ENCODE measurements at places on chromosomes 6 and 20.

- peak; percentile 68 for DNase-seq
These were observed 3.1 kb downstream of the MAP1LC3A start for GRCh38 chr20:34561661-34562060.

DNA sequence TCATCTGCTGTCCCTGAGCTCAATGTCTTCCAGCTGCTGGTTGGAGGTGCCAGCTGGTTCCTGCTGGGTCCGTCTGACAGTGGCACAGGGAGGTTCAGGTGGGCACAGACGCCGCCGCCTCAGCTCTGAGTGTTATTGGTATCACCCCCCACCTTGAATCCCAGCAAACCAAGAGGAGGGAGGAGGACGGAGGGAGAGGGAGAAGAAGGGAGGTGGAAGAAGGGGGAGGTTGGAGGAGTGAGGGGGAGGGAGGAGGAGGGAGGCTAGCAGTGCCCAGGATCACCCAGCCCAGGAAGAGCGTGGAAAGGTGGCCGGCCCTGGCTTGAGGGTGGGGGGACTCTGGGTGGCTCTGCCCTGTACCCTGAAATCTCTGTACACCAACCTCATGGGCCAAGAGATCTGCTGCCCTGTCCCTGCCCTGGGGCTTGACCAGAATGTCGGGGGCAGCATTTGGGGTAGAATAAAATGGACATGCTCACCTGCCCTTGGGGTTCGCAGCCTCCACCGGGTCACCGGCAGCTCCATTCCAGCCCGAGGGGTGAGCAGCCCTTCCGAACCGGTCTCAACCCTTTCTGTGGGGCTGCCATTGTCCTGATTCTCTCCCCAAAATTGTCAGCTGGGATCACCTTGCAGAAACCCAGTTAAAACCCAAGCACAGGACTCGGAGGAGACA lies 17.1 kb downstream of the NTSR1 start:
- DNase-seq: no peak

DNA sequence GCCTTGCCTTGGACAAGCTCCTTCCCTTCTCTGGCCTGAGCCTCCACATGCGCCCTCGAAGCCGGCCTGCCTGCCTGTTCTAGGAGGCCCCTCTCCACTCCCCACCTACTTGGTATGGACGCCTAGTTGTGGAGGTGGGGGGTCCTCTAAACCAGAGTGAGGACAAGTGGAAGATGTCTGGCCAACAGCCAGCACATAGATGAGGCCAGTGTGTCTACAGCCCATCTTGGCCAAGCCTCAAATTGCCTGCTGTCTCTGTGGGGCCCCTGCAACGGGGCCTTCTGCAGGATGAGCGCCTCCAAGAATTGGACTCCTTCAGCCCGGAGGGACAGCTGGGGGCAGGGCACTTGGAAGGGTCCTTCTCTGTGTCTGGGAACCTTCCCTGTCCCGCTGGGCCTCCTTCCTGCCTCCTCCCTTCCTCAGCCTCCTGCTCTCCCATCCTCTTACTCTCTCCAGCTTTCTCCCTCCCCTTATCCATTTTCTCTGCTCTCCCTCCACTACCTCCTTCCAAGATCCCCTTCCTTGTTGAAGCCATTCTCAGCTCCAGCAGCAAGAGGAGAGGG lies 1.6 kb downstream of the MDFI start:
- DNase-seq: no peak

DNA sequence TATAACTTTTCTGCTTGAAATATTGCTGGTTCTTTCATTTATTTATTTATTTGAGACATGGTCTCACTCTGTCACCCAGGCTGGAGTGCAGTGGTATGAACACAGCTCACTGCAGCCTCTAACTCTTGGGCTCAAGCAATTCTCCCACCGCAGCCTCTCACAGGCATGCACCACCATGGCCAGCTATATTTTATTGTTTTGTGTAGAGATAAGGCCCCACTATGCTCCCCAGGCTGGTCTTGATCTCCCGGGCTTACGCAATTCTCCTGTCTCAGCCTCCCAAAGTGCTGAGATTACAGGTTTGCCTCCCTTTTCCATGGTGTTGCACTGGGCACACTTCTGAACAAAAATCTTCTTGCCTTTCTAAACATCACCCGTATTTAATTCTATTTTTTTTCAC lies 39.1 kb upstream of the RNGTT start:
- DNase-seq: no peak

GRCh38 chr6:161346717-161347116 lies 72.9 kb upstream of the AGPAT4 start:
- no peak for DNase-seq

DNA sequence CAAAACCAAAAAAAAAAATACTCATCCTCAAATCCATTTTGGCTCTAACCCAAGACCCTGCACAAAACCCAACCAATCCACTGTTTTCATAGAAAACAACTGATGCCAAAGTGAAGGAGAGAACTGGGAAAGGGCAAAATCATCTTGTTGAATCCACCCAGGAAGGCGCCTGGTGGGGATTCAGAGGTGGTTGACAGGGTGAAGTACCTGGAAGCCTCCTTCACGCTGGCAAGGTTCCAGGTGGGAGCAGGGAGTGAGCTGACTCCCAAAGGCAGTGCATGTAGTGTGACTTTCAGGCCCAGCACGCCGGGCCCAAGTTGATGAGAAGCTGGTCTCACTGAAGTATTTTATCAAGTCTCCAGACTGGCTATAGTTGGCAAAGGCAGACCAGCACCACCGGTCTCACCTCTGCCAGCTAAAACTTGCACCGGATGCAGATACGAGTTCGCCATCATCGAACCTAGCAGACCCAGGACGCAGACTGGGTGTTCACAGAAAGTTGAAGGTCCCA lies 16.5 kb downstream of the PPP1R10 start:
- no peak for DNase-seq

GRCh38 chr6:165557674-165558073 lies 105.4 kb downstream of the PDE10A start:
- no peak for DNase-seq

DNA sequence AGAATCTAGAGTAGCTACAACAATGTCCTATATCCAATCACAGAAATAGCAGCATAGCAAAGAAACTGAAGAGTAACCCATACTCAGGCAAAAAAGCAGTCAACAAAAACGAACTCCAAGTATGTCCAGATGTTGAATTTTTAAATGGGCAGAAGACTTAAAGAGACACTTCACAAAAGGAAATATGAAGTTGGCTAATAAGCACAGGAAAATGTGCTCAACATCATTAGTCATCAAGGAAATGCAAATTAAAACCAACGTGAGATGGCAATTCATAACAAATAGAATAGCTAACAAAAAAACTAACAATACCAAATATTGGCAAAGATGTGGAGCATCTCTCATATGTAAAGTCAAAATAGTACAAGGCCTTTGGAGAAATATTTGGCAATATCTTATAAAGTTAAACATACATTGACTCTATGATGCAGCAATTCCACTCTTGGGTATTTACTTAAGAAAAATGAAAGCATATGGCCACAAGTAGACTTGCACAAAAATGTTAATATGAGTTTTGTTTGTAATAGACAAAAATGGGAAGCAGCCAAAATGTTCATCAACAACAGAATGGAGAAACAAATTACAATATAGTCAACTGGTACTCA lies 37.7 kb downstream of the FRK start:
- no peak for DNase-seq

- no peak for DNase-seq
These were observed 40.4 kb upstream of the TINAG start for GRCh38 chr6:54267798-54268197.

DNA sequence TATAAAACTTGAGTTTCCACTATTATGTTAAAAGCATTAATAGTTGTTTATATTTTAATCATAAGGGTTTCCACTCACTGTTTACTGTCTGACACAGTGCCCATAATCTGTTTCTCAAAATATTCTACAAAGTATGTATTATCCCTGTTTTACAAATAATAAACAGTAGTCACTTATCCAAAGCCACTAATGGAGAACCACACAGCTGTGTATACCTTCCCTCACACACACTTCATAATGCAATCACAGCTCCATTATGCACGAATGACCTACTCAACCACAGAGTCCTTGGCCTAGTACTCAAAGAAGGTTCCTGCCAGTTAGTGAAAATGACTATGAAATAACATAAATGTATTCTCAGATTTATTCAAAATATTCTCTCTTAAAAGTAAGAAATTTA lies 103.1 kb downstream of the EPB41L2 start:
- no peak for DNase-seq

GRCh38 chr20:21189761-21190523 lies 64.1 kb downstream of the KIZ start:
- DNase-seq: no peak

GRCh38 chr20:48600470-48600945 lies 227.3 kb downstream of the PREX1 start:
- no peak for DNase-seq

- DNase-seq: no peak
These were observed 288.4 kb upstream of the JARID2 start for GRCh38 chr6:14957355-14958059.

- DNase-seq: no peak
These were observed 35.1 kb upstream of the HMGA1 start for GRCh38 chr6:34201455-34202107.

GRCh38 chr20:39152126-39152525 lies 190.0 kb downstream of the DHX35 start:
- DNase-seq: no peak

DNA sequence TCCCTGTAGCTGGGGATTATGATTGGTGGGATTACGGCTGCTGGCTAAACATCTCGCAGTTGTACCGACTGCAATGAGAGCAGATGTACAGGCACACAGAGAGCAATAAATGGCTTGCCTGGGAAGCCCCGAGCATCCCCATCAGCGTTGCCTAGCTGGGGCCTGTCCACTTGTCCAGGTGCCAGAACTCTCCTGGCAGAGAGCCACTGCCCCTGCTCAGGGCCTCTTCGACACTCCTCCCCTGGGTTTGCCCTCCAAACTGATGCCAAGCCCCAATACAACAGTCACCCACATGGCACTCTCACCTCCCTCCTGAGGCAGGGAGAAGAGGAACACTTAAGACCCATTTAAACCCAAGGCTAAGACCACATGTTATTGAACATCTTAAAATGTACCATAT lies 715.1 kb downstream of the PTPRT start:
- no peak for DNase-seq

GRCh38 chr6:90572856-90573255 lies 14.0 kb downstream of the MAP3K7 start:
- DNase-seq: no peak

- no peak for DNase-seq
These were observed 52.9 kb upstream of the AKAP12 start for GRCh38 chr6:151186804-151187330.

GRCh38 chr6:137926207-137926731 lies 59.2 kb downstream of the TNFAIP3 start:
- DNase-seq: no peak

GRCh38 chr20:22374066-22374465 lies 210.3 kb downstream of the FOXA2 start:
- no peak for DNase-seq

DNA sequence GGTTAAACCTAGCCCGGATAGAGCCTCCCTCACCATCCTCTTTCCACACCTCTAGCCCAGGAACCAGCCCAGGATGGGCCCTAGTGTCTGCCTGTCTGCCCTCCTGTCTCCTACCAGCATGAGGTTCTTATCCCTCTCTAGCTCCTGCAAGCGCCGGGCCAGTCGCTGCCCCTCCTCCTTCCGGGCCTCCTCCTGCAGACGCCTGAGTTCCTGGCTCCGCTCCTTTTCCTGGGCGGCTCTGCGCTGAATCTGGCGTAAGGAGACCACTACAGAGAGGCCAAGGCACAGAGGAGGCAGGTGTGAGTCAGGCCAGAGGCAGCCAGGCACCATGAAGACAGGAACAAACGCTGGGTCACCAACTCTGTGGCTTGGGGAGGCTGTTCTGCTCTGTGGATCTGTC lies 4.3 kb upstream of the PSORS1C2 start:
- DNase-seq: no peak

DNA sequence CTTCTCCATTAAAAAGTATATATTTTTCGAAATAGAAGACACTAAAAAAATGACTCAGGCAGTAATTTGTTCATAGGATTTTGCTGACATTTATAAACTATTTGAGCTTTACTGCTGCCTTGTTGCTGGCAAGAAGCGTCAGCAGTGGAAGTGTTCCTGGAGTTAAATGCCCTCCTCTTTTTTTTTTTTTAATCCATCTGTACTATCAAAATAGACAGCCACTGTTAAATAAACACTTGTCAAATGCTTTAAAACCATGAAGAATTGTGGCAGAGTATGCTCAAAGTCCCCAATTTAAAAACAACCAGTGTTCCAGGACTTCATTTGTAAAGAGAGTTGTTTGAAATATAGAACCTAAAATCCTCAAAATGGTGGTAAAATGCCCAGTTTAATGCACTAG lies 253.8 kb downstream of the NKAIN2 start:
- DNase-seq: no peak

DNA sequence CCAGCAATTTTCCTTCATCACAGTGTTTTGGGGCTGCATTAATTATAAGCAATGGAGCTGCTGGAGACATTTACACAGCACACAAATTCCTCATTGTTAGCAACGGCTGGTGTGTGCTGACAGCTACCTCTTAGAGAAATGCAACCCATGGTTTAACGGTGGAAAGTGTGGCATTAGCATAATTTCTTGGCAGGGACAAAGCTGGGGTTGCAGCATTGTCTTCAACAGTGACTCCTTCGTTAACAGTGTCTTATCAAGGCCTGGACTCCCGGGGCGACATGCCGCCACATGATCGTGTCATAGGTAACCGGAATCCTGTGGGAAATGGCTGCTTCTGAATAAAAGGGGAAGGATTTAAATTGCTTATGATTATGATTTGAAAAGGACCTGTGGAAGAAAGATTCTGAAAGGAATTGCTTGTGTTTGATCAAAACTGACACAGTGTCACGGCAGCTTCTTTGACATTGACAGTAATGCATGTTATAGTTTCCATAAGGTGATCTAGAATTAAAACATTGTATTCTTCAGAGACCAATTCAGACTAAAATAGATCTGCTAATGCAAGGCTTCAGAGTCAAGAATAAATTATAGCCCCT lies 128.0 kb downstream of the UST start:
- no peak for DNase-seq

GRCh38 chr6:18031189-18031588 lies 43.8 kb upstream of the KIF13A start:
- no peak for DNase-seq

- no peak for DNase-seq
These were observed 536.7 kb upstream of the IMPG1 start for GRCh38 chr6:76609160-76609559.

DNA sequence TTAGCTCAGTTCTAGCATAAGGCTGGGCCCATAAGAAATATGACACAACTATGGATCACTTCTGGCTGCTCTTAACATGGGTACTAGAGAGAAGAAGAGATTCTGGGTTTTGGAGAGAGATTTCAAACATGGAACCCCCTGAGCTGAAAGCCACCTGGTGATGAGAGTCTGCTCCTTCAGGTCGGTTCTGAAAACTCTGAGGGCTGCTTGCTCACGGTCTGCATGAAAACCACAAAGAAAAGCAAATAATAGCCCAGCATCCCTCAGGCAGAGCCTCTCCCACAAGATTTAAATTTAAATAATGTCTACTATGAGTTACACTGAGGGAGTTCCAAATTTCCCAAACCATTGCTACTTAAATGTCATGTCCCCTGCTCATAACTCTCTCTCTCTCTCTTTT lies 301.5 kb downstream of the BMP7 start:
- DNase-seq: no peak

DNA sequence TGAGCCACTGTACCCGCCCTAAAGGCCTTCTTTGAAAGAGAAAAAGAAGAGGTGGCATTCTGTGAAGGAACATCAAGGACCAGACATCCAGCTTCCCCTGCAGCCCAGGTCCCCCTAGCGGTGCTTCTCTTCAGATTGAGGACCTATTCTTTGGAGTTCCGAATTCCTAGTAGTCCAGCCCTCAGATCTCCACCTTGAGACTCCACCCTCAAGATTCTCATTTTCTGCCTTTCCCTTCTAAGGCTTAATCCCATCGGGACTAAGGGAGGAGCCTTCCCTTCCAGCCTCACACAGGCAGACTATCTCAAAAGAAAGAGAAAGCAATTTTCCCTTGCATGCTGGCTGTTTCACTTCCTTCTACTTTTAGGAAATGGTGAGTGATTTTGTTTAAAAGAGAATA lies 32.5 kb downstream of the MUC22 start:
- DNase-seq: no peak
